OCI-LY7 (cell line): ENCODE measurements at places on chromosomes 5 and 9. TPM values are rescaled to one million over a fixed set of nuclear protein-coding genes. Genes with fewer than 3 reads are reported as not detected.

The SHOC1 gene
- total RNA-seq, result not detected in 2 replicates

DNA sequence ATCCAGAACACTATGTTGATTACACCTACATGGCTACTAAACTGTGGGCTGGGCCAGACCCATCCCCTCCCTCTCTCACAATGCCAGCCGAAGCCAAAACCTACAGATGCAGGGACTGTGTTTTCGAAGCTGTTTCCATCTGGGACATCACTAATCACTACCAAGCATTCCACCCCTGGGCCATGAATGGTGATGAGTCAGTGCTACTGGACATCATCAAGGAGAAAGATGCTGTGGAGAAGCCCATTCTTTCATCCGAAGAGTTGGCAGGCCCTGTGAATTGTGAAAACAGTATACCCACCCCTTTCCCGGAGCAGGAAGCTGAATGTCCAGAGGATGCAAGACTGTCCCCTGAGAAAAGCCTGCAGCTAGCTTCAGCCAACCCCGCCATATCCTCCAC lies 65.0 kb downstream of the ZNF462 start:
- DNase-seq, result no peak

The FGF1 gene
- total RNA-seq, result not detected in 2 replicates

GRCh38 chr5:35850967-35851680 lies 5.6 kb upstream of the IL7R start:
- DNase-seq, result no peak

DNA sequence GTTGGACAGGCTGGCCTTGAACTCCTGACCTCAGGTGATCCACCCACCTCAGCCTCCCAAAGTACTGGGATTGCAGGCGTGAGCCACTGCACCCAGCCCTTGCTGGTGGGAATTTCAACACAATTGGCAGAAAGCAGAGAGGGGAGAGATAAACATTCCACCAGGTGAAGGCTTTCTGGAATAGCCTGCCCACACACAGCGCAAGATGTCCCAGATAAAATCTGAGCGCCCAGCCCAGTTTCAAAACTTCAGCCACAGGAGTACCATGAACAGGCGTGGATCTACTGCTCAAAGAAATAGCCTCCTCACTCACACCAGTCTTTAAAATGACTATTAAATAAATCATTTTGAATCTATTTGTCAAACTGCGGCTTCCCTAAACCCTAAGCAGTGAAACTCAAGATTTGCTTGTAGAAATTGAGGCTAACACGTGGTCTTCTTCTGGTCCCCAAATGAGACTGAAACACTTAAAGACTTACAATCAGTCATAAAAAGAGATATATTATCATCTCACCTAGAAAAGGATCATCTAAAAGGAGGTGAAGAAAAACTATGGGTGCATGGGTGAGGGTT lies 34.7 kb downstream of the CAPSL start:
- DNase-seq, result no peak

GRCh38 chr5:39717176-39717897 lies 292.6 kb upstream of the DAB2 start:
- no peak for DNase-seq
